ENCODE measurements at places on chromosomes 4 and X. TPM values are rescaled to one million over a fixed set of nuclear protein-coding genes. Genes with fewer than 3 reads are reported as not detected.

Gene FHDC1
- polyA plus RNA-seq: 4.7 TPM

Gene ZNF275
- 1.6 TPM for polyA plus RNA-seq

Gene FATE1
- polyA plus RNA-seq: not detected

Gene BDH2
- polyA plus RNA-seq: 29.6 TPM

Gene ELMOD2
- polyA plus RNA-seq: 6.4 TPM
